Pons (tissue), 1 donor: ENCODE measurements at places on chromosomes 12 and 14.

DNA sequence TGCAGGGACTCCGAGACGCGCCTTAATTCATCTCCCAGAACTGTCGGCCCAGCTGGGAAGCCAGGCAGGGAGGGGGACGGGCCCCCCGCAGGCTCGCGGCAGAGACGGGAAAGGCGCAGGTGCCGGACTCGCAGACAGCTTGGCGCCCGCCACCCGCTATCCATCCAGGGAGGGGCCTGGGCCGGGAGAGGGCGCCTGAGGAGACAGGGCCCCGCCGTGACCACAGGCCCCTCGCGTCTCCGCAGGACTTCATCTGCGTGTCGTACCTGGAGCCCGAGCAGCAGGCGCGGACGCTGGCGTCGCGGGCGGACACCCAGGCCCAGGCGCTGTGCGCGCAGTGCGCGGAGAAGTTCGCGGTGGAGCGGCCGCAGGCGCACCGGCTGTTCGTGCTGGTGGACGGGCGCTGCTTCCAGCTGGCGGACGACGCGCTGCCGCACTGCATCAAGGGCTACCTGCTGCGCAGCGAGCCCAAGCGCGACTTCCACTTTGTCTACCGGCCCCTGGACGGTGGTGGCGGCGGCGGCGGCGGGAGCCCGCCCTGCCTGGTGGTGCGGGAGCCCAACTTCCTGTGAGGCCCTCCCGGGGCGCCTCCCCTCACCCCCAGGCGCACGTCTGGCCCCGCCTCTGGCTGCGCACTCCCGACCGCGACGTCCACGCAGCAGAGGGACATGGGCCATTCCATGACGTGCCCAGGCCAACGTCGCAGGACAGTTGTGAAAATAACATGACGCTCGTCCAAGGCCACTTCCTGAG lies 60.6 kb downstream of the LGMN start:
- no peak for DNase-seq

- DNase-seq, result no peak
These were observed 214.0 kb upstream of the BTG1 start for GRCh38 chr12:92359581-92360209.

DNA sequence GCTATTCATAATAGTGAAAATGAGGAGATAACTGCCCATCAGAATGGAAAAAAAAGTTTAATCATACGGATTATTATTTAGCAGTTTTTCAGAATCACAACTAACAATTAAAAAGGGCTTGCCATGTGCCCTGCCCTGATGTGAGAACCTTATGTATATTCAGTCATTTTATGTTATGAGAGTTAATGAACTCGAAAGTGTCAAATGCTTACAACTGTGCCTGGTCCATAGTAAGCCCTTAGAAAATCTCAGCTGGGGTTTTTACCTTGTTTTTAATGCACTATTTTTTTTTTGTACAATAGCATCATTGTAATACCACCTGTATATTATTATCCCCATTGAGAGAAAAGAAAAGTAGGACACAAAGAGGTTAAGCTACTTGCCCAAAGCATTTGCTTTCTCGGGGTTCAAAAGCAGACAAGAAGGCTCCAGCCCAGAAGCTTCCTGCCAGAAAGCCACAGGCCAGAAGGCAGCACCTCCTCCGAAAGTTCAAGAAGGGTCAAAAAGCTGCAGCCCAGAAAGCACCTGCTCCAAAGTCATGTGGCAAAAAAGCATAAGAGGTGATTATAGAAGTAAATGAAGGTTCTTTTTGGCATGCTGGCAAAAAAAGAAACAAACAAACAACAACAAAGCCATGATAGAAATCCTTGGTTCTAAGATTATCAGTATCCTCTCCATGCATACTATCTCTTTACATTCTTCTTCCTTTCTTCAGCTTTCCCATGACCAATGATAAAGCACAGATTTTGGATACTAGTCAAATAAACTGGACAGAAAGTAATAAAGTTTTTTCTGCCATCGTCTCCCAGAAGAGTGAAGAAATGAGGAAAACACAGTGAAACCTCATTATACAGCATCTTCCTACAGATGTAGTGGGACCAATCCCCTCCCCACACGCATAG lies 59.1 kb upstream of the NAP1L1 start:
- no peak for DNase-seq

GRCh38 chr14:63164108-63164683 lies 40.0 kb upstream of the RHOJ start:
- no peak for DNase-seq

DNA sequence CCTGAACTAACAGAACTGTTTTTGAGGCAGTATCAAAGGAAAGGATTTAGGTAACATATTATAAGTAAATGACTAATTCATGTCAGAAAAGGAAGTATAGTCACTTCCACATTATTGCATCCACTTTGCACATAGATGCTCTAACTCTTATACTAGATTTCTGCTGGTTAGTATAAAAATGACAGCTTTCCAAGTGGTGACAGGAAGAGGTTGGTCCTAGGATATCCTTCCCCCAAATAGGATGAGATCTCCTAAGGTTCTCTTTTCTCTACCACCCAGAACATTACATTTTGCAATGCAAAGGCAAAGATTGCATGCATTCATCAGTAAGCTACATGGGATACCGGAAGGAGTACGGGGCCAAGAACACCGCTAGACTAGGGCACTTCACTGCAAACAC lies 15.2 kb downstream of the DAD1 start:
- DNase-seq, result no peak
